Right ventricle myocardium superior (tissue), 1 donor: ENCODE measurements at places on chromosomes 6 and 20. TPM values are rescaled to one million over a fixed set of nuclear protein-coding genes. Genes with fewer than 3 reads are reported as not detected.

NFATC2 gene
- 2.0 TPM for total RNA-seq

MRPS18B gene
- total RNA-seq = 124 TPM

DNMT3B gene
- 0.22 TPM for total RNA-seq

TMC2 gene
- not detected for total RNA-seq

DNA sequence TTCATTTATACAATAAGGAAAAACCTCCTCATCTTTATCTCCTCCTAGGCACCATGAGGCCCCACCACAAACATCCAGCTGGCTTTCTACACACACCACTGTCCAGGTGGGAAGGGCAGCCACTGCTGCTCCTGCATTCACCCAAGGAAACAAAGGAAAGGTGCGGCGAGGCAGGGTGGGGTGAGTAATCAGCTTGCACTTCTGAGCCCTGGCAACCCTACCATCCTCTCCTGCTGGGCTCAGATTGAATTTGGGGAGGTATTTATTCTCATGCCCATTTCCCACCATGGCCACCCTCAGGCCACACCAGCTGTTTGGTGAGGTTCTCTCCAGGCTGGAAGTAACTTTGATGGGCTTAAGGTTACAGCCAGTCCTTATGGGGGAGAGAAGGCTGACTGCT, 31.2 kb upstream of the SPDEF start:
- no peak for DNase-seq

DNA sequence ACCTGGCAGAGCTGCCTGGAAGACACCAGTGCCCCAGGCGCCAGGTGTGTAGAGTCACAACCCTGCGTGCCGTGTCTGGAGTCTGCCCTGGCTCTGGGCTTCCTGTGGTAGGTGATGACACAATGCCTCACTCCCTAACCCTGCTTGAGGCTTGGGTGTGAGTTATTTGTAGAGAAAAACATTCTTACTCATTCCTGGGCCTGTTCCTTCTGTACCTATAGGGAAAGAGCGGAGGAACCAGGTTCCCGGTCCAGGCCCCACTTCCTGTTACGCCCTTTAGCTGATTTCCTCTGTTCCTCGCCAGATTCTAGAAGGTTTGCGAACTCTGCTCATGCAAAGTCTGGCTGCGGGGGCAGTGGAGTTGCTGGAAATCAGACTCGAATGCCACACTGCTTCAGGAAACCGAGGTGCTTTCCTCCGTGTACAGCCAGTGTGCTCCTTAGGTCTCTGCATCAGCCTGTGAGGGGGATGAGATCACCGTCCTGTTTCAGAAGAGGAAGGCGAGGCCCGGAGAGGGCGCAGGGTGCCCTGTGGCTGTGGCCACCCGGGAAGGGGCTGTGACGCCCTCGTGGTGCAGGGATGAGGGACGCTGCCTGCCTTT, 67.1 kb upstream of the DUSP22 start:
- DNase-seq = no peak

DNA sequence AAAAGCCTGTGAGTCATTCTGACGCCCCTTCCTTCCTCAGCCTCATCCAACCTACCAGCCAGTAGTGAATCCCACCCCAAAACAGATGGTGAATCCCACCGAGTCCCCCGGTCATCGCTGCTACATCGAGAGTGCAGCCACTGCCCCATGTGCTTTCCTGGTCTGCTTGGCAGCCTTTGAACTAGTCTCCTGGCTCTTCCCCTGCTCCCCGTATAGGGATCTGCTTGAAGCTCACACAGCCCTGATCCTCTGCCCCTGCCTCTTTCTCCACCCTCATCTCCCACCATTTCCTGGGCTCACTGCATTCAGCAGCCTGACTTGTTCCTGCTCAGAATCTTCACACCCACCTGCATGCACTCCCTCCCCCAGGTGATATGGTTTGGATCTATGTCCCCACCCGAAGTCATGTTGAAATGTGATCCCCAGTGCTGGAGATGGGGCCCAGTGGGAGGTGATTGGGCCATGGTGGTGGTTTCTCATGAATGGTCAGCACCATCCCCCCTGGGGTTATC, 14.6 kb downstream of the SYNJ2 start:
- DNase-seq = no peak

DNA sequence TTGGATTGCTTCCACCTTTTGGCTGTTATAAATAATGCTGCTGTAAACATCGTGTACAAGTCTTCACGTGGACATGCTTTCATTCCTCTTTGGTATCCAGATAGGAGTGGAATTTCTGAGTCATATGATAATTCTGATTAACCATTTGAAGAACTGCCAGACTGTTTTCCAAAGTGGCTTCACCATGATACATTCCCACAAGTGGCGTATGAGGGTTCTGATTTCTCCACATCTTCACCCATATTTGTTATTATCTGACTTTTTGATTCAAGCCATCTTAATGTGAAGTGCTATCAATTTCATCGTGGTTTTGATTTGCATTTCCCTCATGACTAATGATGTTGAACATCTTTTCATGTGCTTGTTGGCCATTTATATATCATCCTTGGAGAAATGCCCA, 2.9 kb upstream of the SNRPB start:
- no peak for DNase-seq
